ENCODE measurements at places on chromosomes 6 and 20.

GRCh38 chr6:15888798-15889772, 226.3 kb upstream of the DTNBP1 start:
- DNase-seq: no peak

- no peak for DNase-seq
Measured at GRCh38 chr20:14757728-14758127, 420.3 kb upstream of the FLRT3 start.

DNA sequence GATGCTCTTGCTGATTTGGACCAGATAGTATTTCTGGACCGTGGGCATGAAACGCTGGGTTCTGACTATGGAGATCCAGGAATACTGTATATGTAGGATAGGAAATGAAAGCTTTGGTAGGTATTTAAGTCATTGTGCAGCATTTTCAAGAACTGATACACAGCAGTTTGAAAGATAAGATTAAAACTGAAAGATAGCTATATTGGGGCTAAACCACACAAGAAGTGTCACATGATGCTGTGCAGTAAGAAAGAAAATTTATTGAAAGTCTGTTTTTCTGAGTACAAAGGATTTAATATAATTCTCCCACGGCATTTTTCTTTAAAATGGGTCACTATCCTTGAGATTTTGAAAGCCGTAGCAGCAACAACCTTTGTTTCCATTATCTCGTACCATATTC, 305 bp downstream of the IL17A start:
- DNase-seq: no peak

GRCh38 chr6:39092124-39092523, 22.9 kb downstream of the SAYSD1 start:
- DNase-seq: no peak

DNA sequence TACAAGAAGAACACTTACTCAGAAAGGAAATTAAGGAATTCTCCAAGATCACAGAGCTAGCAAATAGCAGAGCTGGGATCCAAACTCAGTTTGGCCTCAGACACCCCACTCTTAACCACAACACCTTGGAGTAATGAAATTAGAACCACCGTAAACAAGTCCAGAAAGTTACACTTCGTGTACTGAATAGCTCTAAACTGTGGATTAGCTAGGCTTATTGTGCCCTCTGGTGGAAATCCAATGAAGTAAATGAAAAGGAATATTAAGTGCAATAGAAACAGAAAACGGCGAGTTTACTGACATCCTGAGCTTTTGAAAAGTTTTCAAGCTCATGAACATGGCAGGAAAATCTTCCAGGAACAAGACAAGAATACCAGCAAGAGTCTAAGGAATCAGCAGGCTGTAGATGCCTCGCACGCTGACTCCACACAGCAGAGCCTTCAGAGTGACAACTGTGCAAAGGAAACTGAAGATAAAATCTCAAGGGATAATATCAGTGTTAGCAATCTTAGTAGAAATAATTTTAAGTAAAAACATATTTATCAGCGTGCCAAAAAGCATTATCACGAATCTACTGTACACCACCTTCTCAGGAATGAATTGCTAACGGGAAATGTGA, 34.6 kb downstream of the FBXO5 start:
- DNase-seq: no peak

GRCh38 chr6:161903584-161904212, 629.8 kb upstream of the AGPAT4 start:
- no peak for DNase-seq

- DNase-seq: no peak
Measured at GRCh38 chr6:146090474-146090873, 61.6 kb downstream of the GRM1 start.

GRCh38 chr20:62377615-62378178, 9.2 kb upstream of the RPS21 start:
- no peak for DNase-seq

GRCh38 chr6:137651591-137652335, 157.6 kb upstream of the OLIG3 start:
- no peak for DNase-seq

DNA sequence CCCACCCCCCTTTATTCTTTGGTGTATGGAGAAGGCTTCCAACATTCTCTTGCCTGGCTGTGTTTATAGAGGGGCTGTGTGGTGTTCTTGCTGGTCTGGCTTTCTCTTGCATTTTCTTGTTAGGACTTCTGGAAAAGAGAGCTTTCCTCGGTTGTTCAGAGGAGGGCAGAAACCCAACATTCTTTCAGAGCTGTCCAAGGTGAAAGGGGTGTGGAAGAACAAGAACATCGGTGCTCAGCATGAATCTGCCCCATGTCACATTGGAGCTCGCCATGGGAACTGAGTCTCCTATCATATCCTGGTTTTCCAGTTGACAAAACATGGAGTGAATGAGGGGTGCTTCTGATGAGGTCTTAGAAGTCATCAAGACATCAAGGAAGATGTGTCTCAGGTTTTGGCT, 281.8 kb downstream of the RNF144B start:
- DNase-seq: no peak

- no peak for DNase-seq
Measured at GRCh38 chr6:42450477-42451332, 1.0 kb downstream of the TRERF1 start.

DNA sequence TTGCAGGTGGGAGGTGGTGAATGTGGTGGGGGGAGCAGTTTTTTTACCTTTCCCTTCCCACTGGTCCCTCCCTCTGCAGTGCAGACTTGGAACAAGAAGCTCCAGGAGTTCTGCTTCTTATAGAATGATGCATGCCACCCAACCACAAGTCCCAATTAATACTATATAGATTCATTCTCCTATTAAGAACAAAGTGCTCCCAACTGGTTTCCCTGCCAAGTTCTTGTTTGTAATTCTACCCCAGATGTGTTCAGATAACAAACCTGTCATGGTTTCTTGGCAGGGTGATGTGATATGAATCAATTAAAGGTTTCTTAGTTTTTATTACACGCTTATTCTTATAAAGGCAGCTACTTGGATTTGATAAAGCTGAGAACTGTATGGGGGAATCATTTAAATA, 23.9 kb downstream of the HDDC2 start:
- DNase-seq: no peak

- no peak for DNase-seq
Measured at GRCh38 chr6:26544473-26544872, 6.3 kb downstream of the HMGN4 start.

- no peak for DNase-seq
Measured at GRCh38 chr6:3808759-3809514, 40.2 kb upstream of the FAM50B start.

DNA sequence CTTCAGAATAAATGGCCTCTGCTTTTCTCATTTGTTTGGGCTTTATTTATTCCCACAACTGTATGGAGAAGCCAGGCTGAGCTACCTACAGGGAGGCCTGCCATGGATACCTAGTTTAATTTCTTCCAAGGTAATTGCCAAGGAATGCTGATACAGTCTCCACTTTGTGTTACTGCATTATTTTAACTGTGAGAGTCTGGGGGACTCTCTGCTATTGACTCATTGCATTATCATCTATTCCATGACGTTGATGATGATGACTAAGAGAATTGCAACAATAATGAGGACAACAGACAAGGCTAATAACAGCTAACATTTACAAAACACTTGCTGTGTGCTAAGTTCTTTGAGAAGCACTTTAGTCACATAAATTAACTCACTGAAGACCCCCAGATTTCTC, 88.3 kb upstream of the COL21A1 start:
- no peak for DNase-seq

GRCh38 chr20:57540890-57541580, 16.1 kb upstream of the CTCFL start:
- no peak for DNase-seq

- DNase-seq: no peak
Measured at GRCh38 chr20:62733891-62734290, 25.3 kb downstream of the NTSR1 start.
